Pancreas (tissue), 10 donors: ENCODE measurements at places on chromosomes 2 and 18. TPM values are rescaled to one million over a fixed set of nuclear protein-coding genes. Genes with fewer than 3 reads are reported as not detected.

The LONRF2 gene
- 5.3 TPM for total RNA-seq

The UGT1A3 gene
- total RNA-seq: not detected

The OXER1 gene
- 3.4 TPM for total RNA-seq

The PDE11A gene
- total RNA-seq: 1.6 TPM

DNA sequence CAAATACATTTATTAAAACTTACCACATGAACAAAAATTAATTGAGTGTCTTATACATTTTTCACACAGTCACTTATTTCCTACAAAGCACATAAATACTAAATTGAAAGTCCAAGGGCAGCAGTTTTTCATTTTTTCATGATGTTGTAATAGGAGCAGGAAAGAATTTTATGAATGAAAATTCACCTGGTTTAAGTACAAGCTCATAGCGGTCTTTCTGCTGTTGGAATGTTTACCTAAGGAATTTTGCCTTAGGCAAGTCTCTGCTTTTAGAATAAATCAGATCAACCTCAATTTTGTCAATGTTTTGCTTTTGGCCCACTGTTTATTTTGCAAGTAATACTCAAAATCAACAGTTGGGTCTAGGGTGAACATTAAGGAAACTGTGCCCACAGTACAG is 40.0 kb downstream of the ETAA1 start:
- H3K4me3 ChIP-seq: no peak overlapping the region
- H3K36me3 ChIP-seq: no peaks in the 10 kb centered on the region
- no peaks in the 10 kb centered on the region for H3K27me3 ChIP-seq
- no peak for DNase-seq
- H3K27ac ChIP-seq: no peak overlapping the region

DNA sequence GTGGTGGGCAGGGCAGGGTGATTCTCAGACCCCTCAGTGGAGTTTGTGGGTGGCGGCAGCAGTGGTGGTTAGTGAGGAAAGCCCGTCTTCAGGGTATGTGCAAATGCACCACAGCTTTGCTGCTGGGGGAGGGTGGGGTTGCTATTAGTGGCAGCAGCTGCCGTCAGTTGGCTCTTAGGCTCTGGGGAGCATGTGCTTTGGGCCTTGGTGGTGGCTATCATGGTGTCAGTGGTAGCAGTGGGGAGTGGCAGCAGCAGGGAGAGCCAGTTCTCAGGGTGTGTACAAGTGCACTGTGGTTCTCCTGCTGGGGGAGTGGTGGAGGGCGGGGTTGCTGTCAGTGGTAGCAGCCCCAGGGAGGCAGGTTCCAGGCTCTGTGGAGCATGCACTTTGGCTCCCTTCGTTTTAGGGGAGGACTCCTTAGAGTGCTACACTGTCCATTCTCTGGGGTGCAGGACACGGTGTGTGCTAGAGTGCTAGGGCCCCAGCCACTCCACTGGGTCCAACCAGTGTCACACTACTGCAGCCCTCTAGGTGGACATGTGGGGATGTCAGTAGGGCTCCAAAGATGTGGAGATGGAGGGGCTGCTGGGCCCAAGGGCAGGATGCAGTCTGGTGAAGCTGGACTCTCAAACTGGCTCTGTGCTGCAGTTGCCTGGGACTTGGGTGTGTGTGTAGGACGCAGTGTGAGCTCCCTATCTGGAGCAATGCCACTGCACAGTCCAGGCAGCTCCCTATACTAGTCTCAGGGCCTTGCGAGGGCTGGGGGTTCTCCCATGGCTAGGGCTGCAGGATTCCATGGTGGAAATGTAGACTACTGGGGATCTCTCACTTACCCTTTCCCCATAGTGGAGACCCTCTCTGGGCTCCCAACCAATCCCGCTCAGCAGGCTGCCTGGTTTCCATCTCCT is 45.3 kb downstream of the ADCYAP1 start:
- H3K4me3 ChIP-seq: no peak overlapping the region
- no peaks in the 10 kb centered on the region for H3K4me1 ChIP-seq
- H3K36me3 ChIP-seq: no peaks in the 10 kb centered on the region
- DNase-seq: no peak
- H3K27ac ChIP-seq: no peak overlapping the region
- no peaks in the 10 kb centered on the region for H3K27me3 ChIP-seq

DNA sequence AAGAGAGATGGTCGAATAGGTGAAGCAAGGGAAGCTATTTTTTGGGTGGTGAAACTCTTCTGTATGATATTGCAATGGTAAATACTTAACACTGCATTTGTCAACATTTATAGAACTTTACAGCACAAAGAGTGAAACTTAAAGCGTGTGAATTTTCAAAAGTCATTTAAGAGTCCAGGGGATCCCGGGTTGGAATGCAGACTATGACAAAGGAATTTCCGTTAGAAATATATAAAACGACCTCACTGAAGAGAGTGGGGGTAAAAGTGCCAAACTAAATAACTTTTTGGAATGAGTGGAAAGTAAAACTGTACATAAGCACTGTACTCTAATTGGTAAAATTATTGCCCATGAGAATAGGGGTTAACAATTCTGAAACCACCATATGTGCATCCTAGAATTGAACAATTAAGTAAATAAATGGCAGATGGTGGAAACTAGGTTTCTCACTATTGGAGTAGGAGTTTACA is 191.0 kb upstream of the FN1 start:
- no peaks in the 10 kb centered on the region for H3K27me3 ChIP-seq
- H3K27ac ChIP-seq: no peak overlapping the region
- no peak overlapping the region for H3K4me3 ChIP-seq
- H3K4me1 ChIP-seq: no peaks in the 10 kb centered on the region
- no peaks in the 10 kb centered on the region for H3K36me3 ChIP-seq

- peaks cover 17% of the 10 kb centered on the region for H3K4me1 ChIP-seq
- H3K27me3 ChIP-seq: no peaks in the 10 kb centered on the region
- no peak overlapping the region for H3K4me3 ChIP-seq
- no peaks in the 10 kb centered on the region for H3K36me3 ChIP-seq
- H3K27ac ChIP-seq: no peak overlapping the region
- DNase-seq: no peak
Observed at GRCh38 chr2:201448061-201448460, 3.2 kb downstream of the TRAK2 start.

DNA sequence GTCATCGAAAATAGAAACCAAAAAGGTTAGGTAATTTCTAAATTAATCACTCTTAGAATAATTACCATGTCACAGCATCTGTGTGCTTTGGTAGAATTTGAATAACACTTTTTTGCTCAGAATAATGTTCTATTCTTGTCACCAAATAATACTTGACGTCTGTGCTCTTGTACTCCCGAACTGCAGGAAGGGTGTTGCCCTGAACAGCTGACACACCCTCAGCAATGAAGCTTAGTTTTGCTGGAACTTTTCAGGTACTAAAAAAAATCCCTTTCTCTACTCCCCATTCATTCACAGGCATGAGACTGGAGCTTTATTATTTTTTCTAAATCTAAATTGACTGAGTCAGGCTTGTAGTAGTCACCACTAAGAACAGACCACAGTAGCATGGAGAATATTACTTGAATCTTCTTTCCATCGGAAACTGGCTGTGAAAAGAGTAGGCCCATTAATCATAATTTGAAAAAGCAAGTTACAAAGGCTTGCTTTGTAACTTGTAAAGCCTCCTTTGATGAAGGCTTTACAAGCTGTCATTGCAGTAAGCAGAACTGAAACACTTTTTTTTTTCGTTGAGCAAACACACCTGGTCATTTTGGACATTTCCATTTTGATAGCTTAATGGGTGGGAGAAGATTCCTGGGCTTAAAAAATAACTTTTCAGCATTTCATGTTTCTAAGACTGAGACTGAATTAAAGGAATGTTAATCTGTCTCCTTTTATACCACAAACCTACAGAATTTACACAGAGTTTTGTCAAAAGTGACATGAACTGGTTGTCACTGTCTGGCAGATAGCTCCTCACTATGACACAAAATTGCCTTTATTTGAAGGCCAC is 70.3 kb upstream of the PELI1 start:
- no peaks in the 10 kb centered on the region for H3K27me3 ChIP-seq
- DNase-seq: no peak
- peak overlapping the region; percentile 28 for H3K27ac ChIP-seq

- H3K4me3 ChIP-seq: no peak overlapping the region
- no peaks in the 10 kb centered on the region for H3K36me3 ChIP-seq
- no peak for DNase-seq
- no peak overlapping the region for H3K27ac ChIP-seq
- no peaks in the 10 kb centered on the region for H3K27me3 ChIP-seq
- no peaks in the 10 kb centered on the region for H3K4me1 ChIP-seq
Observed at GRCh38 chr2:179768765-179769164, 92.6 kb downstream of the ZNF385B start.

DNA sequence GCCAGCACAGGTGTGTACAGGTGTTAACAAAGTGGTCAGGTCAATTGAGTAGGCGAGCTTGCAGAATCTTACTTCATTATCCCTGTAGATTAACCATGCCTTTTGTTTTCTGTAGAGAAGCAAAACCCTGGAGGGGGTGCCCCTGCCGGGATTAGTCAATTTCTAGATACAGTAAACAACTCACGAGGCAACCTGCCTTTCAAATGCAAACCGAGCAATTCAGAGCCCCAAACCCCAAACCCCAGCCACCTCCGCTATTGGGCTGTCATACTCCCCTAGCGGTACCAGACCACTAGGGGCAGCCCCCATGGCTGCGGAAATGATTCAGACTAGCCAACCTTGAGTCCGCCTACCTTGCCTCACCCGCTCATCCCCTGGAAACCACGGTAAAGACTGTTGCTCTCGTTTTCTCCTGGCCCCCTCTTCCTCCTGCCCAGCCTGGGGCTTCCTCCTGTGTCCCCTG is 61.4 kb upstream of the KIF5C start:
- H3K27me3 ChIP-seq: no peaks in the 10 kb centered on the region
- H3K4me3 ChIP-seq: no peak overlapping the region
- DNase-seq: no peak
- H3K27ac ChIP-seq: no peak overlapping the region
- H3K4me1 ChIP-seq: peaks cover 4% of the 10 kb centered on the region
- H3K36me3 ChIP-seq: no peaks in the 10 kb centered on the region

DNA sequence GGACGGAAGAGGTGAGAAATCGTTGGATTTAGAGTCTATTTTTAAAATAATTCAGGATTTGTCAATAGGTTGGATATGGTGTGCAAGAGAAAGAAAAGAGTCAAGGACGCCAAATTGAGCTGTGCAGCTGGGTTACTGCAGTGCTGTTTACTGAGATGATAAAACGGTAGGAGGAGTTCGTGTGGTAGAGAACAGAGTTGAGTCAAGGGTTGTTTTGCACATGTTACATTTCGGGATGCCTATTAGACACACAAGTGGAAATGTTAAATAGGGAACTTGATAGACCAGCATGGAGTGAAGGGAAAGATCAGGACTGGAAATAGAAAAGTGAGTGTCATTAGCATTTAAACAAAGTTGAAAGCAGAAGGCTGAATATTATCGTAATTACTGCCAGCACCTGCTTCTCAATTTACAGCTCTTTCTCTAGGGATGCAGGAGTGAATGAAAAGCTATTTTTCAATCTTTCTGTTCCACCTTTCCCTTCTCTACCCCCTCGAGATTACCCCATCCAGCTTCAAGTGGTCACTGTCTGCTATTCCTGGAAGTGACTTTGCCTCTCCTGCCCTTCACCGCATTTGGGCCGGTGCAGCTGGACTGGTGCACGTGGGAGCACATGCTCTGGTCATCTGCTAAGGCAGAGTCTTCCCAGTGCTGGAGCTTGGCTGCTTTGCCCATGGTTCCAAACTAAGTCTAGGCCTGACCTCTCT is 30.3 kb downstream of the GPR75 start:
- no peaks in the 10 kb centered on the region for H3K36me3 ChIP-seq
- H3K4me1 ChIP-seq: no peaks in the 10 kb centered on the region
- H3K27ac ChIP-seq: no peak overlapping the region
- H3K27me3 ChIP-seq: no peaks in the 10 kb centered on the region
- no peak overlapping the region for H3K4me3 ChIP-seq
- no peak for DNase-seq

DNA sequence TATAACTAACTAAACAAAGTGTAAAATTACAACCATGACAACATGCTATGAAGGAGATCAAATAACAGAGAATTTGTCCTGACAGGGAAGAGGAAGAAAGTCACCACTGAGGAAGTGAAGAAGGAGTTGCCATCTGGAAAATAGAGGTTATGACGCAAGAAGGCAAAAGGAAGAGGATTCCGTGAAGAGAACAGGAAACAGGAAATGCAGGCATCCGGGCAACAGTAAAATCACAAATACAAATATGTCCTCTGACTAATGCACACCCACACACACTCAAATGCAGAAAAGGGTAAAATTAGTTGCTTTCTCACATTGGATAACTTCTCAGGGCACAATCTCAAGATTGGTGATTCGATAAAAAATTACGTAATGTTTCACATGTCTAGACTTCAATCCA is 278.4 kb downstream of the TMX3 start:
- no peak overlapping the region for H3K27ac ChIP-seq
- DNase-seq: no peak
- H3K36me3 ChIP-seq: no peaks in the 10 kb centered on the region
- H3K4me3 ChIP-seq: no peak overlapping the region

DNA sequence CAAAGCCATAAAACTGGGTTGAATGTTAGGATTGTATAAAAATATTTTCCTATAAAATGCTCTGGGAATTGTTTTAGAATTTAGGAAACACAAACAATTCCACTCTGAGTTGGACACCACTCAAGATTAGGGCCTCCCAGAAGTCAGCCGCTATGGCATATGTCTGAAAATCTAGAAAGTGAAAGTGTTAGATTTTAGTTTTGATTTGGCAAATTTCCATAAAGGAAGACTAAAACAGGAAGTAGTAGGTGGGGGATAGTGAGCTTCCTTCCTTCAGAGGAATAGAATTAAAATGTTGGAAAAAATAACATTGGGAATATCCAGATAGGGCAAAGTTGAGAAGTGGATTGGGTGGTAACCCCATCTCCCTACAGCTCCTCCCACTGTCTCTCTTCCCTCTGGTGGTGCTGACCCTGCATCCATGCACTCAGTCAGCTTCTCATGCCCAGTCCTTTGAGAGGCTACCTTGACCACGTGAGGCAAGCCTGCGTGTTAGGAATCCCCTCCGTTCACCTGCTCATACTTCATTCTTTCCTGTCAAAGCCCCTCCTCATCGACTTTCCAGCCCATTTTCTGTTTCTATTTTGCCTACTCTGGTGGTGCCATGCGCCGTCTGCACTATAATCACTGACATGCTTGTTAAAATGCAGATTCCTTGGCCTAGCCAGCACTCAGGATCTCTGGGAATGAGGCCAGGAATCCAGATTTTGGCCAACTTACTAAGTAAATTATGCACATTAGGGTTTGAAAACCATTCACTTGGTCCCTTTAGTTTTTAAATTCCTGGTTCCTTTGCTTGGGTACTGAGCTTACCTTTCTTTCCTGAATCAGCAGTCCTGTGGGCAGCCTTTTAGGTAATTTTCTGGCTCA is 83.5 kb downstream of the POLE4 start:
- DNase-seq: no peak
- no peaks in the 10 kb centered on the region for H3K27me3 ChIP-seq
- no peak overlapping the region for H3K27ac ChIP-seq

GRCh38 chr2:55163941-55164390 is 68.1 kb downstream of the CLHC1 start:
- no peaks in the 10 kb centered on the region for H3K27me3 ChIP-seq
- H3K27ac ChIP-seq: peak overlapping the region; percentile 48
- H3K36me3 ChIP-seq: no peaks in the 10 kb centered on the region
- H3K4me1 ChIP-seq: peaks cover 73% of the 10 kb centered on the region
- peak; percentile 61 for DNase-seq
- no peak overlapping the region for H3K4me3 ChIP-seq
